Activated CD4-positive, alpha-beta T cell treated with anti-CD3 and anti-CD28 coated beads, Interleukin-2, amount 10 ng/mL, durations not matched to agents 7 days and 5 days (primary cell): ENCODE measurements at places on chromosomes 12 and 14.

GRCh38 chr14:42174357-42174756, 567.7 kb downstream of the LRFN5 start:
- no peak for DNase-seq

DNA sequence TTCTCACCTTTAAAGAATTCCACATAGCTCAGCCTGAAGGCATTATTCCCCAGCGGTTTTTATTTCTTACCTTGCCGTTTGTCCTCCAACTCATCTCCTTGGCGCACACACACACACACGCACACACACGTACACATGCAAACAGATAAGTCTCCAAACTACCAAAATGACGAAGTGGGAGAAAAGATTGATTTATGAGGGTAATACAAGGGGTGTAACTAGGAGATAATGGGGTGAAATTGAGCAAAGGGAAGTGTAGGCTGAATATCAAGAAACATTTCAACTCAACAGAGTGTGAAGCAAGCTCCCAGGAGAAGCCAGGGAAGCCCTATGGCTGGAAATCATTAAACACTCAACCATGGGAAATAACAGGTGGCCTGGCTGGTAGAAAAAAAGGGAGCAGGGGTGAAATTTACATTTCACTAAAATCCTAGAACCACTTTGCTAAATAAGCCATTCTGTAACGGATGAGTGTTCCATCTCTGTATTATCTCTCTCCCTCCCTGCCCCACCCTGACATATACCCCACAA, 41.0 kb downstream of the GRIN2B start:
- DNase-seq = no peak

DNA sequence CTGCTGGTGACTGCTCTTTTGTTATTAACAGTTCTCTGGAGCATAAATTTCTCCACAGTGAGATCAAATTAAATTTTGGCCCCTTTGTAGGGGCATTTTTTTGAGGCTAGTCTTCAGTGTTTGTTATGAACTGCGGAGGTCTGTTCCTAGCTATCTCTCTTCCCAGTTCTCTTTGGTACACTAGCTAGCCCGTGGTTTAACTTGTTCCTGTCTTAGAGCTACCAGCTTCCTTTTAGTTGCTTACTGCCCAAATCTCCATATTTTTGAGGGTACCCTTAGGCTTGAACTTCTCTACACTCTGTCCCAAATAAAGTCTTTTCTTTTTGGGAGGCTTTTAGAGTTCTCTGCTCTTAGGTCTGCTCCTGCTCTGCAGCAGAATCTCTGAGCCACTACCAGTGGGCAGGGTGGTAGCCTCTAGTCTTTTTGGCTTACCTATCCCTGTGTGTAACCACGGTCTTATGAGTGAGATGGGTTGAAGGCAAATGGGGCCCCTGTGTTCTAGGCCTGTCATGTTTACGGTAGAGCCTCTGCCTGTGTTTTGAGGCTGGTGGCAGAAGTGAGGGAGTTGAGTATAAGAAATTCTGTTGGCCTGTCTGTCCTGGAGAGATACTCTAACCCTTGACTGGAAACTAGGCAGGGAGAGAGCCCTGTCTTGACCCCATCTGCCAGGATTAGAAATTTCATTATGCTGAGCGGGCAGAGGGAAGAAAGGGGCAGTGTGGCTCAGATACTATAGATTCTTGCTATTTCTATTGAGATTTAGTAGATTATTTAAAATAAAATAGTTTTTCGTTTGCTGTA, 21.0 kb downstream of the CNOT2 start:
- no peak for DNase-seq

GRCh38 chr12:57741844-57742738, 2.7 kb upstream of the TSPAN31 start:
- peak; percentile 90 for DNase-seq

GRCh38 chr12:118311666-118312065, 61.0 kb downstream of the TAOK3 start:
- DNase-seq = no peak

- DNase-seq = no peak
Observed at GRCh38 chr12:56086096-56086495, 6.1 kb downstream of the ERBB3 start.

- no peak for DNase-seq
Observed at GRCh38 chr12:120598674-120599463, 17.7 kb upstream of the POP5 start.

- no peak for DNase-seq
Observed at GRCh38 chr14:74920281-74920680, 2.8 kb downstream of the RPS6KL1 start.

DNA sequence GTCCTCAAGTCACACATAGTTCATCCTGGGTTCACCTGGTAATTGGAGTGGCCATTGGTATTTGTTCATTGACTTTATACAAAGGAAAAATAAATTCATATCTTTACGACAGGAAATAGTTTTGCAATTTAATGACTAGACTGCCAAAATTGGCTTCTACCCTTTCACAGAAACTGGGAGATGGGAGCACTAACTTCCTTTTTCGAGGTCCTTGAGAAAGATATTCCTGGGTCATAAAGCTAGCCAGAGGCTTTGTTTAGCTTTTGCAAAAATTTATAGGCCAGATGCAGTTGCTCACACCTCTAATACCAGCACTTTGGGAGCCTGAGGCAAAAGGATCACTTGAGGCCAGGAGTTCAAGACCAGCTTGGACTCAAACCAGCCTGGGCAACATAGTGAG, 10.2 kb upstream of the OR11G2 start:
- DNase-seq = no peak

DNA sequence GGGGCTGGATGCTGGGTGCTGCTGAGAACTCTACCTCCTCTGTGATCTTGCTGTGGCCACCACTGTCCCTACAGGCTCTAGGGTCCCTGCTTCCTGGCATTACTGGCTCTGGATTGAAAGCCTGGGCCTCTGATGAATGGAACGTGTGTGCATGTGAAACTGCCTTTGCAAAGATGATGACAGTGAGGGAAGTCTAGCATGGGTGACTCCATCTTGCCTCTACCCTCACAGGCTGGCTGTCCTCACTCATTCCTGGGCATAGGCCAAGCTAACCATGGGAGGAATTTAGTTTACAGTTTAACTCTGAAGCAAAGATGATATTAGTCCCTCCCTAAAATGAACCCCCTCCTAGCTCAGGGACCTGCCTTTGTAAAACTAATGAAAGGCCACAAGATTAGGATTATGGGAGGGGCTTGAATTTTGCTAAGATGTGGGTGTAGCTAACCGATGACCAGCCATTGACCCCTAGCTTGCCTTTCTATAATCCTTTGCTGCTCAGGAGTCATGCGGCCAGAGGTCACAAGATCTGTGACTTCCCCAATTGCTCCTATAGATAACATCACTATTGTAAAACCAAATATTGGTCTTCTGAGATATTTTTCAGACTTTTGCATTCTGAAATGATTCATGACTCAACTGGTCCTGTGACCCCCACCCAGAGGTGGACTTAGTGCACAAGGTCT, 2.2 kb upstream of the C1S start:
- DNase-seq = no peak

DNA sequence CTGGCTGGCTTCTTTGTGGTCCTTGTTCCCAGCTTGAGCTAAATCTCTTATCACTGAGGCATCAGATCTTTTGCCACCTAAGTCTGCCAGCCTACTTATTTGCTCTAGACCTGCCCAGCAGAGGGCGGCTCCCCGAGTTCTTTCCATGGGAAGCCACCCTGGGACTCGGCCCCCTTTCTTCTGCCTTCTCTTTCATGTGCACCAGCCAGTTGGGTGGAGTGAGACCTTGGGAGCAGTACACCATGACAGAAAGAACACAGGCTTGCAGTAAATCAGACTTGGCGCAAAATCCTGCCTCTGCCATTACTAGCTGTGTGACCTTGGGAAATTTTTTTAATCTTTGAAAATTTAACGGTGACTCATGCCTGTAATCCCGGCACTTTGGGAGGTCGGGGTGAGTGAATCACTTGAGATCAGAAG, 7.4 kb downstream of the SMAGP start:
- peak; percentile 43 for DNase-seq

DNA sequence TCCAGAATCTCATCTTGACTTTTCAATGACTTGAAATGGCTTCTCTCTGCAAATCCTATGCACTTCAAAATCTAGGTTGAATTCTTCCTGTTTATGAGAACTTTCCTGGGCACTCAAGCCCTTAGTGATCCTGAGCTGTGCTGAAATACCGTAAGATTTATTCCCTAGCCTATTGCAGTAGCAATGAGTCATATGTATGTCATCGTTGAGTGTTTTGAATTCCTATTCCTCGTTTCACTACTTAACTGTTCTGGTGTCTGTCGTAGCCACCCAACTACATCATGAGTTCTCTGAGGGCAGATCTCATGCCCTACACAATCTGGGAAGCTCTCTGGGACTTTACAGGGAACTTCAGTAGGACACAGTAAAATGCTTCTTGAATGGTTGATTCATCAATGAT, 190.8 kb upstream of the TMEM132C start:
- no peak for DNase-seq

GRCh38 chr14:23640524-23641141, 4.5 kb downstream of the DHRS2 start:
- no peak for DNase-seq

DNA sequence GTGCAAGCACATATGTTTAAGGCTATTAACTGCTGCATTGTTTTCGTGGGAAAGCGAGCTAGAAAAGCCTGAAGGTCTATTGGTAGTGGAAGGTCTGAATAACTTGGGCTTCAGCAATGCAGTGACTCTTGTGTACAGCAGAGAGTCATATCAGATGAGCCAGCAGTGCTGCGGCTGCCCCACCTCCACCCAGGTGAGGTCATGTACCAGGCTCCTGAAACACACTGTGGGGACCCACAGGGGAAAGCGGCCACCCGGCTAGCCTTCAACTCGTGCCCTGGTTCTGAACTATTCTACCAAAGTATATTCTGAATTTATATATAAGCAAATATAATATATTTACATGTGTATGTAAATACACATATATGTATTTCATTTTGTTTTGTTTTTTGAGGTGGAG, 12.7 kb upstream of the RAN start:
- no peak for DNase-seq

- no peak for DNase-seq
Observed at GRCh38 chr12:13537623-13538022, 341.1 kb downstream of the EMP1 start.

DNA sequence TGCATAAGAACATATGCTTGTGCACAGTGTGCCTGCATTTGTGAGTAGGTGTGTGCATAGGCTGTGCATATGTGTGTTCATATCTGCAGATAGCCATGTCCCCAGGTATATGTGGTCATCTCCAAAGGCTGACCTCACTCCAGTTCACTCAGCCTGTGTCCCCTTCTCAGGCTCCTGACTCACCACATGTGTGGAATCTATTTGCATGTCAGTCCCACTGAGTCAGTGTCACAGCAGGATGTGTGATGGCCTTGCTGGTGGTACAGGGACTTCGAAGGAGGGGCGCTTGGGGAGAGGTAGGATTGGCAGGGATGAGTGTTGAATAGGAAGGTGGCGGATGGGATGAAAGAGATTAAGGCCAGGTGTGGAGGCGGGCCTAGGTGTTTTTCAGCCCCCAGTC, 35.5 kb downstream of the KRT80 start:
- no peak for DNase-seq

- DNase-seq = no peak
Observed at GRCh38 chr12:27335364-27336281, 3.0 kb downstream of the BMAL2 start.

DNA sequence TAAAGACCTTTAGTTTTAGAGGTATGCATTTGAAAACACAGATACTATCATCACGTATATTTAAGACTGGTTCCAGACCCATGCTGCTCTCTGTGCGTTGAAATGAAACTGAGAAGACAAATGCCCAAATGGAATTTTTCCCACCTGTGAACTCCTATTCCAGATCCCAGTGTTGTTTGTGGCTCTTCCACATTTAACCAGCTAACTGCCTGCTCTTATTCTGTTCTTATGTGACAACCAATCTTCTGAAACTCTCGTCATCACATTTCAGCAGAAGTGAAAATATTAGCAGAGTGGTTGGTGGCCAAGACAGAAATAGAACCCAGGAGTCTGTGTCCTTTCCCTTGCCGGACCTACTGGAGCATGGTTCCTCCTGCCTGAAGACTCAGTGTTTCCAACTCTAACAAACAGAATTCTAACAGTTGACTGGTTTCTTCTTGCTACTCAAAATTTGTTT, 460.2 kb downstream of the RAD51B start:
- no peak for DNase-seq

GRCh38 chr14:36518586-36519430, 1.2 kb downstream of the NKX2-1 start:
- no peak for DNase-seq

DNA sequence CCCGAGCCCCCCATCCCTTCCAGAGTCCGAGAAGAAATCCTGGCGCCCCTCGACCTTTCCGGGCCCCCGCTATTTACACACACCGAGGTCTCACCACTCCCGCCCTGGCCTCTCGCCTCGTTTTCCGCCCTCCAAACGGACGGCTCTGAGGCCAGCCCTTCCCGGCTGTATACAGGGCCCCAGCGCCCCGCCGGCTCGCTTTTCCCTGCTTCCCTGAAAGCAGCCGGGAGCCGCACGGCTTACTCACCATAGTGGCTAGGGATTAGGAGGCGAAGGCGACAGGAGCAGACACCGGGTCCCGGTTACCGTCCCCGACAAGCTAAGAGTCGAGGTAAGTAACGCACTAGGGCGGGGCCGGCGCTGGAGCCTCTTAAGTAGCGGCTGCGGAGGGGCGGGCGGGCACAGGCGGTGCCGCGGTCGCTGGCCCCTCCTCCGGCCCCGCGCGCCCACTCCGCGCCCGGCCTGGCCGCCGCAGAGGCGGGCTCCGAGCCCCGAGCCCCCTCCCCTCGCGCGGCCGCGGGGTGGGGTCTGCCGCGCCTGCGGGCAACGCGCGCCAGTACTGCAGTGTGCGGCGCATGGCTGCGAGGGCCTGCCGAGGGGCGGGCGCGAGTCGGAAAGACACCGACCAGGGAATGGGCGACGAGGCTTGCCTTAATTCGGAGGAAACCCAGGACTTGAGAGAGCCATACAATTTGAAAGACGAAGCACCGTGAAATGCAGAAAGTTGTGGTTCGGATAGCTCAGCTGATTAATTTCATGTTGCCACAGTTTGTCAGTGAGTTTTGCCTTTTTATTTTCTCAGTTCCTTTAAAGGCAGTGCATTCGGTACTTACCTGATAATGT, at the start of gene TUBA1B:
Gene TUBA1B, minus strand, starts transcription at position 345 of the 843 bp plus-strand sequence. Its CDS starts 95 bp downstream, at position 250.
- DNase-seq = peak; percentile 90

GRCh38 chr12:79657136-79657535, 33.6 kb downstream of the PAWR start:
- no peak for DNase-seq

DNA sequence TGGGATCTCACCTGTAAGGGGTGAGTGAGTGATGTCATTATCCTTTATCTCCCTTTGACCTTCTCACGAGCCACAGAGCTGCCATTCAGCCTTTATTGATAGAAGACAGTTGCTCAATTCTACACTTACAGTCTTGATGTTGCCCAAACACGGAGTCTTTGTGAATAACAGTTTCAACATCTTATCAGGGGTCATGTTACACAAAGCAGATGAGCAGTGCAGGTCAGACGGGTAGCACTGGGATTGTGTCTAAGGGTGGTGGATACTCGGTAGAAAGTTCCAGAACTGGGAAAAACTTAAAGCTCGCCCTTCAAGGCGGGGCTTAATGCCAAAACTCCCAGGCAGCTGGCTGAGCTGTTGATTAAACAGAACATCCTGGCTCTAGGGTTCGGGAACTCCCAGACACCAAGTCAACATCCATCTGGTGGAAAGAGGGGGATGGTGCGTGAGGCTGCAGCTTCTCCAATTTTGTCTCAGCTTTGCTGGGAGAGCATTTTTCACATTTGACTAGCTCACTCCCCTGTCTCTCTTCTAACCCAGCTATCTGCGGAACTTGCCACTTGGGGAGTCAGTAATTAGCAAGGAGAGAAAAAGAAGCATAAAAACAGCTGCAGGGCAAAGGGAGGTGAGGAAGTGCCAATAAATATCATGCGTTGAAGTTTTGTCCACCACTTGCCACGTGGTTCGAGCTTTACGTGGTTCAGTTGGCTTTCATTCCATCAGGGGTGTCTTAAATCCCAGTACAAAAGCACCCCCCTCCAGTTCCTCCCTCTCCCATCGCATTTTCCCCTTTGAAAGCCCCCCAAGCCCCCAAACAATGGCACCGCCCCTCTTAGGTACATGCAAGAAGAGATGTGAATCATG, 31.0 kb downstream of the FOXN4 start:
- no peak for DNase-seq
